ENCODE measurements at places on chromosomes 3 and 15.
A peak's percentile ranks its signal among the peaks of the same experiment; 100 is the strongest.

- DNase-seq = no peak
Measured at GRCh38 chr15:85318732-85319076, 61.7 kb upstream of the AKAP13 start.

GRCh38 chr3:6799264-6799915, 61.5 kb upstream of the GRM7 start:
- DNase-seq = peak; percentile 36

- no peak for DNase-seq
Measured at GRCh38 chr15:27989427-27989826, 109.7 kb downstream of the OCA2 start.

- no peak for DNase-seq
Measured at GRCh38 chr3:190205739-190206138, 85.0 kb upstream of the P3H2 start.

DNA sequence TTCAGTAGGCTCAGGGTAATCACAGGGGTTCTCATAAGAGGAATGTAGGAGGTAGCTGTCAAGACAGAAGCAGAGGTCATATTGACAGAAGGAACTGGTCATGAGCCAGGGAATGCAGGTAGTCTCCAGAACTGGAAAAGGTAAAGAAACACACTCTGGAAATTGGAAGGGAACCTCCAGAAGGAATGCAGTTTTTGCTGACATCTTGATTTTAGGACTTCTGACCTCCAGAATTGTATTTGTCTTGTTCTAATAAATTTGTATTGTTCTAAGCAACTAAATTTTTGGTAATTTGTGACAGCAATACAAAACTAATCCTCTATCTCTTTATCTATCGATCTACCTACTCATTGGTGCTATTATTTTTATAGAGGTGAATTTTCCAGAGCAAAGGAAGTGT, 49.2 kb downstream of the OTOL1 start:
- DNase-seq = no peak

GRCh38 chr15:99230867-99231266, 18.5 kb downstream of the TTC23 start:
- no peak for DNase-seq

DNA sequence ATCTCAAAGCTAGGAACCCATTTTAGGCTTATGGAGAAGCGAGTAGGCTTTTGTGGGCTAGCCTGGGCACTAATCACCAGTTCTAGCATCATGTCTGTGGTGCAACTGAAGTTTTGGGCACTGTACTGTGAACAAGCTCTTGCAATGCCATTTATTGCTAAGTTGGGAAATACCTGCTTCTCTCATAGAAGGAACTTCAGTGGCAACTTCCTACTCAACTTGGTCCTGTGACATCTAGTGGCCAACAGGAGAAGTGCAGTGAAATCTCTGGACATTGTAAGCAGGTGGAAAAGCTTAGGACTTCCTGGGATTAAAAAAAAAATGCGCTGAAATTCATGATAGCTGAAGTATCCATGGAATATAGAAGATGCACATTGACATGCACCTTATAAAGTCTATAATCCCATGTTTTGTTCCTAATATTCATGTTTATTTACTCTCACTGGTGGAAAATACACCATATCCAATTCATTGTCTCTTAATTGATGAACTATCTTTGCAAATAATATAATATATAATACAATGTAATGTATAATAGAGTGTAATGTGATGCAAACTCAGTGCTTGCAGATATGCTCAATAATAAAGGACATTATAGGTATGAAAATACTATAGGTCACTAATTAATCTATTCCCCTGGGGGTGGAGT, 6.5 kb upstream of the ALDH1A3 start:
- DNase-seq = peak; percentile 39

GRCh38 chr3:69719587-69720122, 19.6 kb upstream of the MITF start:
- DNase-seq = no peak

- DNase-seq = no peak
Measured at GRCh38 chr3:136543385-136543784, 208.8 kb downstream of the STAG1 start.

- no peak for DNase-seq
Measured at GRCh38 chr3:42438193-42438592, 27.8 kb upstream of the LYZL4 start.

Data from activated naive CD8-positive, alpha-beta T cell treated with anti-CD3 and anti-CD28 coated beads, Interleukin-2, amount 50 U/mL, for 24 hours (primary cell).